GM03348 (cell line): ENCODE measurements at places on chromosomes 7 and 10.

DNA sequence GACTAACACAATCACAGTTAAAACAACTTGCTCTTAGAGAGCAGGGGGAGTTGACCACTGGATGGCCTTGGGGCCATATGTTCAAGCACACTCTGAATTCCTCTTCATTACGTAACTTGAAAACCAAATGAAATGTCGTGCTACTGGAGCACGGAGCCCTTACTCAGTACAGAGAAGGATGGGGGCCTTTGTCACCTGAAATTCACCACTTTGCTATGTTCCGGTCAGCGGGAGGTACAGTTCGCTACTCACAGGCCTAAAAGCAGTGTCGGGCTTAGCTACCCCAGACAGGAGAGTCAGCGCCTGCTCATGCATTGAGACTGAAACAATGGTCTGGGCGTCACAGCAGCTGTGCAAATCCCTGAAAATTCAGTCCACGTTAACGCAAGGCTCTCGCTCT lies 39.6 kb downstream of the GLI3 start:
- DNase-seq: no peak

GRCh38 chr7:157969995-157970394 lies 617.6 kb downstream of the PTPRN2 start:
- no peak for DNase-seq

GRCh38 chr7:128209229-128210035 lies 31.6 kb upstream of the LEP start:
- peak; percentile 90 for DNase-seq

GRCh38 chr10:100710151-100710871 lies 35.1 kb upstream of the PAX2 start:
- no peak for DNase-seq

- DNase-seq: no peak
These were observed 25.2 kb upstream of the FIGNL1 start for GRCh38 chr7:50475340-50475739.
